Dermis blood vessel endothelial cell (primary cell): ENCODE measurements at places on chromosomes 6 and 20. TPM values are rescaled to one million over a fixed set of nuclear protein-coding genes. Genes with fewer than 3 reads are reported as not detected.

- peak; percentile 60 for DNase-seq
These were observed 279.7 kb downstream of the UST start for GRCh38 chr6:149026530-149026942.

DNA sequence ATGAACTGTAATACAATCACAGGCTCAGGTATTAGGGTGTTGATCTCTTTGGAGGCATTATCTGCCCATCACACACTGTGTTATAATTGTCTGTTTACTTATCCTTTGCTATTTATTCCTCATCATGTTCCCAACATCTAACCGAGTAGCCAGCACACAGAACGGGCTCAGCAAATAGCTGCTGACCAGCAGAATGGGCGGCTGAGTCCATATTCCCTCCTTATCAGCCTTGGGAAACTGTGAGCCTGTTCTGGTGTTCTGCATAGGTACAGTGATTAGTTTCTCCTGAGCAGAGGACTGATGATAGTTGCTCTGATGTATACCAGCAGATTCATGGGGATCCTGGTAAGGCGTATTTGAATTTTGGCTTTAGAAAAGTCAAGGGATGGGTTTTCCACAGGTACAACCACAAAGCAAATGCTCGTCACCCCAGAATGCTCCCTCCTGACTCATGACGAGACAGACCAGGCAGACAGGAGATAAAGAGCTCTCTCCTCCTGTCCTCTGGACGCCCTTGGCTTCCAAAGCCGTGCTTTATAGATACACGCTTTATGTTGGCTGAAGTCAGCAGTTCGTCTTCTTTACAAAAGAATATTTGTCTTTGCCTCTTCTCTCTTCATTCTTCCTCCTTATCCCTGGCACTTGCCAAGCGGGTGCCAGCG, 166.7 kb downstream of the TTLL2 start:
- DNase-seq = no peak

- peak; percentile 83 for DNase-seq
These were observed 83.7 kb upstream of the TMEM30A start for GRCh38 chr6:75368151-75368779.

DNA sequence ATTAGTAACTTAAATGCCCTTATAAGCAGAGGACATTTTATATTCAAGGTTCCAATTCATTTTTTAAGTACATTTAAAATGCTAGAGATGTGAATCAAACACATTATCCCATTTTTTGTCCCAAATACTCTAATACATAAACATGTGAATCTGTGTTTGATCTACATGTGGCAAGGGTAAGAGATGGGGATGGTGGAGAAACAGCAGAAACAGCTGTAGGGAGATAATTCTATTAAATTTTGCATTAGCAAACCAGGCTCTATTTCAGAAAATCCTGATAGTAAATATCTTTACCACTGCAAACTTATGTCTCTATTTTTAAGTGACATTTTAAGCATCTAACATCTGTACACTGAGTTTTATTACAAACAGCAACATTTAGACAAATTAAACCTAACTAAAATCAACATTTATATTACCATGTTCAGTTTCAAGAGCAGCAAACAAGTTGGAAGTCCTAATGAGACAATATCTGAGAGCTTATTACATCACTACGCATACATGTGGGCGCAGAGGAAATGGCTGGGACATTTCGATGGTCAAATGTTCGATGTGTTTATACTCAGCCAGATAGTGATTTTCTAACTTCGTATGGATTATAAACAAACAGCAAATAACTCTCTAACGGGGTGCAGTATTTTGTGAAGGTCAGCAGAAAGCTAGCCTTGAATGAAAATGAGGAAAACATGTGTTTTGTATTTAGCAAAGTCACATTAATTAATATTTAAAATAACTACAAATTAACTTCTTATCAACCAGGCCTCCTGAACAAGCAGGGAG, 165.1 kb downstream of the GJA1 start:
- no peak for DNase-seq

DNA sequence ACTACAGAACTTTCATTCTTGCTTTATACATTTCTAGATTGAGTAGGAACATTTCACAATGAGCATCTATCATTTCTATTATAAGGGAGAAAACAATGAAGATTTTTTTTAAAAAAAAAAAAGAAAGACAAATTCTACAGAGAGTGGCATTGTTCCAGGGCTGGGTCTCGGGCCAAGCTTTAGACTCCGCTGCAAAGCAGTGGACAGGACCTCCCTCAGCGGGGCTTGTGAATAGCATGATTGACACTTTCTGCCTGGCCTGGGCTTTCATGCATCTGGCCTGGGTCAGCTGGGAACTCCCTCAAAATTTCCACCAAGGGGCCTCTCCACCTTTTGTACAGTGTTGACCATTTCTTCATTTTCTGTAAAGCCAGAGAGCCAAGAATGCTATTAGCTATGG, 55.8 kb upstream of the HIVEP2 start:
- DNase-seq = no peak

DNA sequence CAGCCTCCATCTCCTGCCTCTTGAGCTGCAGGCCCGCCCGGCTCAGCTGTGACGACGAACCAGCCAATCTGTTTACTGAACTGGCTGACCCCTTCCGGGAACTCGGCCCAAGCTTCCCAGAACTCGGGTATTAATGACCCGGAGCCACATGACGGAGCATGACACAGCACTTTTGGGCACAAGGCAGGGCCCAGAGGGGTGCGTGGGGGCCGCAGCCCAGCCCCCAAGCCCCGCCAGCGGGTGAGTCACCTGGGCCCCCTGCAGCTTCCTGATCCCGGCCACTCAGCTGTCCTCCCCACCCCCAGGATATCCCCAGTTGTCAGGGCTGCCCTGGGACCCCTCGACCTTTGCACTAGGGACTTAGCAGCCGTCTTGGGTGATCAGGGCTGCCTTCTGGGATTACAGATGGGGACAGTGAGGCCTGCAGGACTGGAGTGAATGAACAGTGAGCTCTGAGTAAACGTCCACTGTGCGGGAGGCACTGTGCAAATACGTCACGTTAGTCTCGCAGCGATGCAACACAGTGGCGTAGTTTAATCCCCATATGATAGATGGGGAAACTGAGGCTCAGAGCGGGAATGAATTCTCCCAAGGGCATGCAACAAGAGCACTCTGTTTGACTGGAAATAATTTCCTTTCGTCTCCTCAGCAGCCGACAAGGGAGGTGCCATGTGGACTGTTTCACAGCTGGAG, 102.1 kb downstream of the CEBPB start:
- peak; percentile 88 for DNase-seq

DNA sequence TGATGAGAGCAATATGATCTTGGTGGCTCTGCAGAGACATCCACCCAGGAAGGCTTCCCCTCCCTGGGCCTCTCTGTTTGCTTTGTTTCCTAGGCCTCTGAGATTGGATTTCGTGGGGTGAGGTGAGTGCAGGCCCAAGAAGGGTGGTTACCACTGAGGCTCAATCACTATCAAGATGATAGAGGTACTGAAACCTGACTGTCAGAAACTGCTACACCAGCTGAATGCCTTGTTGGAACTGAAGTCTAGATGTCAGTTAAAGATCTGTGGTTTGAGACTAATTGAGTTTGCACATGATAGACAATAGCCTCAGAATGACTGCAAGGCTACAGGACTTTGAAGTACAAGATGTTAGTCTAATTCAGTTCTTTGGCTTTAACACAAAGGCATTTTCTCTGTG, 15.2 kb downstream of the VNN1 start:
- no peak for DNase-seq

GRCh38 chr6:6332811-6333244, 12.4 kb upstream of the F13A1 start:
- DNase-seq = no peak

- DNase-seq = no peak
These were observed 8.9 kb downstream of the FYN start for GRCh38 chr6:111864138-111865048.

- DNase-seq = no peak
These were observed 267.7 kb downstream of the TAF4 start for GRCh38 chr20:61797971-61798411.

- no peak for DNase-seq
These were observed 3.9 kb downstream of the NOL4L start for GRCh38 chr20:32580970-32581838.

DNA sequence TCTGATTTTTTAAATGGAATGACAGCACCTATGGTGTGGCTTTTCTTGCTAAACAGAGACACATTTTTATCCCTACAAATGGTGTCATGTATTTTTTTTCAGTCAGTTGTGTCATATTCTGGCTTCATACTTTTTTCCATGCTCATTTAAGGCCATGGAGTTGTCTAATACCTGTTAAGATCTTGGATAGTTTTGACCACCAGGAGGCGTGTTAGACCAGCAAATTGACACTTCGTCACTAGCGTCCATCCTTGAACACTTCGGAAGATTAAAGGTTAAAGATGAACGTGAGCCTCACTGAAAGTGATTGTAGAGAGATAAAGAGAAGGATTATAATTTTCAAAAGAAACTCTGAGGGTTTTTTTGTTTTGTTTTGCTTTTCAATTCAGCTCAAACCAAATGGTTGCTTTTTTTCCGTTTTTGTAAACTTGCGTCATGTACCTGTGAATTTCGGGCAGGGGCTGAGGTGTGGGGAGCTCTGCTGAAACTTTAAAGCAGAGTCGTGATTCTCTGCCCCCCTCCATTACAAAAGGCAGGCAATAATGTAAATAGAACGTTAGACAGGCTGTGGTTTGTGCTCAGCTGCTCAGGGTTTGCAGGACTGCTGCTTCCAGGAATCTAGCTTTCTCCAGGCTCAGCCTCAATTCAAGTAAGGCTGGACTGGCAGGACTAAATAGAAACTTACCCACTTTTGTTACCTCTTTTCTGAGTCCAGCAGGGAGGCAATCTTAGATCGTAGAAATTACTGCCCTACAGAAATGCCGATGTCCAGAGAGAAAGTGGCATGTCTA, 245.1 kb downstream of the FOXA2 start:
- peak; percentile 88 for DNase-seq

- no peak for DNase-seq
These were observed 31.4 kb downstream of the SMLR1 start for GRCh38 chr6:130858498-130859160.

DNA sequence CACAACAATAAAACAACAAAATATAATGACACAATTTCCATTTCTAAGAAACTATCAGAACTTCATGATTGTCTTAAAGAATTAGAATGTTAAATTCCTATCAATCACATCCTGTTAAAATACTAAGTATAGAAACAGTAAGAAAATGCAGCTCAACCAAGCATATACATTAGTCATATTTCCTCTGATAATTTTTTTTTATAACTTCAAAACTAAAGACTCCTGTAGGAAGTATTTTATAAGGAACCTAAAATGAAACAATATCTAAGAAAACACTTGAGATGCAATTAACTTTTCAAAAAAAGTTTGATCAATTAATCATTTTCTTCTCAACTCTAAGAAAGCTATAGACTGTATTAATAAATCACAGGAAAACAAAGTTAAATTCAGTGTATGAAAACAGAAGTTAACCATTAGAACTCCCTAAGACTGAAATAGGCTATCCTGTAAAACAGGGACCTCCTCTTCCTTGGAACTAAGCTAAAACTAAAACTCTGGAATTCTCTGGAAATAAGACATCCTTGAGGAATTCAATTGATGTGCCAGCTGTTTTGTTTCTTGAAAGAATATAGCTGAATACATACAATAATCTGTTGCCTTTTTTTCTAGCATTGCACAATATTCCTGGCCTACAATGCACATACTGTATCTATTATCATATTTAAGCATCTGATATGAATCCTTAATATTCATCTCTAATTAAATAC, 19.8 kb downstream of the FKBP5 start:
- peak; percentile 69 for DNase-seq

DNA sequence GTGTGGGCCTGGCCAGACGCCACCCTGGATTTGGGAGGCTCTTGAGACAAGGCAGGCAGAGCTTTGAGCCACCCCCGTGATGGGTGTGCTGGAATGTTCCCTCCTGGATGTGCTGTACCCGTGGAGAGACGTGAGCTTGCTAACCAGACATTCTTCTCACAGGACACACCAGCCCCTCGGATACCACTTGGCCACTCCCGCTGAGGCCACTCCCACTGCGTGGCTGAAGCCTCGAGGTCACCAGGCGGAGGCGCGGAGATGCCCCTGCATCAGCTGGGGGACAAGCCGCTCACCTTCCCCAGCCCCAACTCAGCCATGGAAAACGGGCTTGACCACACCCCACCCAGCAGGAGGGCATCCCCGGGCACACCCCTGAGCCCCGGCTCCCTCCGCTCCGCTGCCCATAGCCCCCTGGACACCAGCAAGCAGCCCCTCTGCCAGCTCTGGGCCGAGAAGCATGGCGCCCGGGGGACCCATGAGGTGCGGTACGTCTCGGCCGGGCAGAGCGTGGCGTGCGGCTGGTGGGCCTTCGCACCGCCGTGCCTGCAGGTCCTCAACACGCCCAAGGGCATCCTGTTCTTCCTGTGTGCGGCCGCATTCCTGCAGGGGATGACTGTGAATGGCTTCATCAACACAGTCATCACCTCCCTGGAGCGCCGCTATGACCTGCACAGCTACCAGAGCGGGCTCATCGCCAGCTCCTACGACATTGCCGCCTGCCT, 14.1 kb downstream of the SLCO4A1 start:
- DNase-seq = no peak

DNA sequence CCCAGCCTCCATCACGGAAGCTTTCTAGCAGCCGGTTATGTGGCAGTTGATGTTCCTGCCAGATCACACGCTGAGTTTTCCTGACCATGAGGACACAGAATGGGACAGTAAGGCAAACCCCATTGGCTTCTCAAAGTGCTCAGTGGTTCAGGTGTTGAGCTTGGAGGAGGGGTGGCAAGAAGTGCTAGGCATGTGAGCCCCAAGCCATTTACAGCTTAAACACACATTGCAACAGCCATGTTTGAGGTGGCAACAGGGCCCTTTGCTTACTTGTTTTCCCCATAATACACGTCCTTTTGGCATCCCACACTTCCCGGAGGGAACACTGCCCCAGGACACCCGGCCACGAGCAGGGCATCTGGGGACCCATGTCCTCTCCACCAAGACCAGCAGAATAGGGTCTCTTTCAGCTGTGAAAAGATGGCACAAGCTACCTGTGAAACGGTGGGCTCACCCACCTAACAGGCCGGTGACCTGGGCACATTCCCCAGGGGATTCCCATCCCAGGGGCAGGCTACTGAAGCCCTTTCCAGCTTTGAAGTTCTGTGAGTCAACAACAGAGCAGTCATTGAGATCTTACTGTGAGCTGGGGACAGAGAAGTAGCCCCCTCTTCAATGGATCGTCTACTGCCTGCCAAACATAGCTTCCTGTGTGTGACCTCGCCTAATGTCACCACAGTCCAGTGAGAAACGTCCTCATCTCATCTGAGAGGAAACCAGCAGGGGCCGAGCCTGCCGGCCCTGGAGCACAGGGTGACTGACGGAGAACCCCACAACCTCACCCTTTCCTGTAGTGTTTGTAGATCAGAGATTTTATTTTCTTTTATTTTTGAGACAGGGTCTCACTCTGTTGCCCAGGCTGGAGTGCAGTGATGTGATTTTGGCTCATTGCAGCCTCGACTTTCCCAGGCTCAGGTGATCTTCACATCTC, 4.0 kb upstream of the TLDC2 start:
- no peak for DNase-seq

The OR2B2 gene
- total RNA-seq = not detected in 2 replicates

The SCRT2 gene
- total RNA-seq = not detected in 2 replicates

The LHFPL5 gene
- not detected in 2 replicates for total RNA-seq

The DUSP15 gene
- total RNA-seq = 0.14 and 0.34 TPM in 2 replicates

The CAGE1 gene
- under 0.01 TPM in 1 of 2 replicates, not detected in the other for total RNA-seq

The VSTM2L gene
- total RNA-seq = 0.51 TPM in 1 of 2 replicates, not detected in the other

The SNX14 gene
- total RNA-seq = 138 and 159 TPM in 2 replicates

The ZSCAN23 gene
- total RNA-seq = 0.51 and 0.74 TPM in 2 replicates

The COL21A1 gene
- 0.05 and 0.34 TPM in 2 replicates for total RNA-seq
